T-helper 17 cell (primary cell): ENCODE measurements at places on chromosomes 5 and 9. TPM values are rescaled to one million over a fixed set of nuclear protein-coding genes. Genes with fewer than 3 reads are reported as not detected.

- H3K4me1 ChIP-seq, result peaks cover 54% of the 10 kb centered on the region
- no peak overlapping the region for H3K4me3 ChIP-seq
- H3K27me3 ChIP-seq, result no peaks in the 10 kb centered on the region
- no peak for DNase-seq
- peaks cover 2% of the 10 kb centered on the region for H3K36me3 ChIP-seq
Measured at GRCh38 chr9:97415146-97415545, 3.2 kb downstream of the TDRD7 start.

ELOVL7 gene
- 40.1 TPM for total RNA-seq

MRRF gene
- 24.8 TPM for total RNA-seq

DNA sequence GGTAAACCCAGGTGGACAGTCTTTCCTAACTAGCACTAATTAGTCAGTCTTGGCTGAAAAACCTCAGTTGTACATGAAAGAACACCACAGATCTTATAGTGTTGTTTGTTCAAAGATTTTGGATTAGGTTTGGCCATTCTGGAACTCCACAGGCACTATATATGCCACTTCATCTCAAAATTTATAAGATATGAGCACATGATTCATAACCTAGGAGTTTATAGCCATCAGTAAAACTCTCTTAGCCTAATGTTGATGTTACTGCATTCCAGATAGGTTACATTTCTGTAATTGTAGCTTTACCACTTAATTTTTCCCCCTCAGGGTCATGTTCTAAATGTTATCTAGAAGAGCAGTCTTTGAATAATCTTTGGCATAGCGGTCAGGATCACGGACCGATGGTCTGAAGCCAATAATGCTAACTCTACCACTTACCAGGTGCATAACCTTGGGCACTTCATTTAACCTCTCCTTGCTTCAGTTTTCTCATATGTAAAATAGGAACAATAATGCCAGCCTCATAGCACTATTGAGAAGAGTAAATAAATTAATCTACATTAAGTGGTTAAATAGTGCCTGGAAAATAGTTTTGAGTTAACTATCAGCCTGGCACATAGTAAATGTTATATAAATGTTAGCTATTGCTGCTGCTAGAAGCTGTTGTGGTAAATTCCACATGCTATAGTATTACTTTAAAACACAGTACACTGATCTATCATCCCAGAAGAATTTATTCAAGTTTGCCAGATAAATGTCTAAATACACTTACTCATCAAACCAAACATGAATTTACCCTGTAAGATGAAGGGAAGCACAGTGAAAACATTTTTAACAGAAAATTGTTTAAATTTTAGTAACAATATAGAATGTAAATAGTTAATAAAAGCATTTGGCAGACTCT, 743.9 kb downstream of the NR2F1-AS1 start:
- H3K4me3 ChIP-seq, result no peak overlapping the region
- H3K27ac ChIP-seq, result no peak overlapping the region
- no peaks in the 10 kb centered on the region for H3K4me1 ChIP-seq
- H3K36me3 ChIP-seq, result no peaks in the 10 kb centered on the region
- no peak for DNase-seq
- H3K27me3 ChIP-seq, result no peaks in the 10 kb centered on the region

LECT2 gene
- not detected for total RNA-seq

OLFML2A gene
- not detected for total RNA-seq

DNA sequence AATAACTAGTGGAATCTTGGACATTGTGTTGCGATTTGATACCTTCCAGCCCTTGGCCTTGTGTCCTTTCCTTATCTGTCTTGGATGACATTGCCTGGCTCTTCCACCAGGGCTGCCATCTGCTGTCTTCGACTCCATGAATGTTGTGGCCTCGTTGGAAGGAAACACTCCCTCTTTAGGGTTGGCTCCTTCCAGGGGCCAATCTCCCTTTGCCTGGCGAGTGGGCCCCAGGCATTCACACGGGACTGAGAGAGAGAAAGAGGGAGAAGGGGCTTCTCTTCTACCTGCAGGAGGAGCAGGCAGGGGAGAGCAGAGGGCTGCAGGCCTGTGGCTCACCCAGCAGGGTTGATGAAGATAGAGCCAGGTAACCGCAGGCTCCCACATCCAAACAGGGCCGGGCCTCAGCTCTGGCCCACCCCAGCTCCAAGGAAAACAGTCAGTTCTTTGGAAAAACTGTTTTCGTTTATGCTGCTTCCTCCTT, 31.3 kb downstream of the FGF1 start:
- no peak overlapping the region for H3K4me3 ChIP-seq
- H3K27me3 ChIP-seq, result peaks cover 64% of the 10 kb centered on the region
- peaks cover 3% of the 10 kb centered on the region for H3K4me1 ChIP-seq
- H3K36me3 ChIP-seq, result no peaks in the 10 kb centered on the region

GRCh38 chr5:159441441-159441840, 111.2 kb upstream of the IL12B start:
- H3K27me3 ChIP-seq, result no peaks in the 10 kb centered on the region
- DNase-seq, result no peak
- H3K27ac ChIP-seq, result no peak overlapping the region
- H3K4me1 ChIP-seq, result peaks cover 9% of the 10 kb centered on the region
- no peak overlapping the region for H3K4me3 ChIP-seq

COMMD10 gene
- total RNA-seq, result 31.3 TPM

DNA sequence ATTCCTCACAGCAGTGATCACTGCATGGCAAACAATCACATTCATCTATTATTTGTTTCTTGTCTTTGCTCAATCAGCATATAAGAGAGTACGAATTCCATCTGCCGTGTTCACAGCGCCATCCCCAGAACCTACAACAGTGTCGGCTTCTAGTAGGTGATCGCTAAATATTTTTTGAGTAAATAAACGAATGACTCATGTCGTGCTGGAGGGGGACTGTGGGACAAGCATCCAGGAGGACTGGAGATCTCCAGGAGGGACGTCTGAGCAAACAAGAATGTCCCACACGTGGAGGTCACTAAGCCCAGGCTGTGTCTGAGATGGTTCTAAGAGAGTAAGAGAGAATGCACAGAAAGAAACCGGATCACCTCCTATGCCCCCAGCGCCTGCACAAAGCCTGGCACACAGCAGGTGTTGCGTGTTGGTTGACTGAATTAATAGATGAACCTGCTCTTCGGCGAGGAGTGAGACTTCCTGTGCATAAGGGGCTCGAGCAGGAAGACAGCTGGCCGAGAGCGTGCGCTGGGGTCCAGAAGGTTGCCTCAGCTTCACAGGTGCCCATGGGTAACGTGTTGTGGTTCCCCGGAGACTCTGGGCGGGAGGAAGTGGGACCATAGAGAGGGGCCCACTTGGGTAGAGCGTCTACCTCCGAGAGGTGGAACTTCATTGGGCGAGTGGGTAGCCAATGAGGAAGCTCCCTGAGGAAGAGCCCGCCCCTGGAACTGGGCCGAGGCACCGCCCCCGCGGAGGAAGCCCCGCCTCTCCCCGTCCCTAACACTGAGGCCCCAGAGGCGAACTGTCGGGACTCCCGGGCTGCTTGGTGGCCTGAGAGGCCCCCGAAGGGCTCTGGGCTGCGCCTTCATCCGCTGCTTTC, 193.0 kb downstream of the MELK start:
- no peaks in the 10 kb centered on the region for H3K36me3 ChIP-seq
- H3K27ac ChIP-seq, result no peak overlapping the region
- H3K4me3 ChIP-seq, result no peak overlapping the region
- H3K27me3 ChIP-seq, result peaks cover 18% of the 10 kb centered on the region
- H3K4me1 ChIP-seq, result no peaks in the 10 kb centered on the region
- peak; percentile 79 for DNase-seq

FOXD4 gene
- total RNA-seq, result not detected

GRCh38 chr5:63573380-63573779, 388.9 kb downstream of the HTR1A start:
- H3K36me3 ChIP-seq, result no peaks in the 10 kb centered on the region
- DNase-seq, result no peak
- no peaks in the 10 kb centered on the region for H3K27me3 ChIP-seq
- H3K4me3 ChIP-seq, result no peak overlapping the region
- H3K27ac ChIP-seq, result no peak overlapping the region

ANXA2R gene
- total RNA-seq, result 44.0 TPM

FOXD4L3 gene
- total RNA-seq, result not detected

- peaks cover 34% of the 10 kb centered on the region for H3K27me3 ChIP-seq
- no peaks in the 10 kb centered on the region for H3K4me1 ChIP-seq
- H3K27ac ChIP-seq, result no peak overlapping the region
- no peak for DNase-seq
Measured at GRCh38 chr9:32706004-32706724, 70.7 kb upstream of the TAF1L start.

GRCh38 chr9:104896131-104896530, 31.8 kb downstream of the ABCA1 start:
- no peaks in the 10 kb centered on the region for H3K27me3 ChIP-seq
- no peak overlapping the region for H3K27ac ChIP-seq
- no peak for DNase-seq

TMEM245 gene
- 28.2 TPM for total RNA-seq

GRCh38 chr9:37534412-37534811, 41.8 kb downstream of the FBXO10 start:
- peaks cover 11% of the 10 kb centered on the region for H3K4me1 ChIP-seq
- H3K4me3 ChIP-seq, result no peak overlapping the region
- H3K36me3 ChIP-seq, result no peaks in the 10 kb centered on the region

DNA sequence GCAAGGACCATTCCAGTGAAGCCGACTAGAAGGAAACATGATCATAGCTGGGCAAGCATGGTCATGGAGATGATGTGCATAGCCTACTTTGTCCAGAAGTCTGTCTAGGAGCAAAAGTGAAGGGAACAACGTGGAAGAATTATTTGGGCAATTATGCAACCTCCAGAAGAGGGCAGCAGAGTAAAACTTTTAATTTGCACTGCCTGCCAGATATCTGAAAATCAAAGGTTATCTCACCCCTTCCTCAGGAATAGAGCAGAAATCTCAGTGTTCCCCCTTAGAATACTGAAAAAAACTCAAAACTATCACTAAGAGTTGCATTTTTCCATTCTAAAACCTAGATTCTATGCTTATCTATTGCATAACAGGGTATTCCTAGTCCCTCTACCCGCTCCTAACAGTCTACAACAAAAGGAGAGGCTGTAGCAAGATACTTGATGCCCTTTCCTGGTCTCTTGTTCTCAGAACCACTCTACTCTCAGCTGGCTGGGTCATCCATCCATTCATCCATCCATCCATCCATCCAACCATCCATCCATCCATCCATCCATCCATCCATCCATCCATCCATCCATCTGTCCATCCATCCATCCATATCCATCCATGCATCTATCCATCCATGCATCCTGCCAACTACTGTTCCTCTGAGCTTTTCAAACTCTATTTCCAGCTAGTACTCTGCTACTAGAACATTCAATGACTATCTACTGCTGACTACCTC, 8.4 kb upstream of the SETD9 start:
- no peak overlapping the region for H3K4me3 ChIP-seq
- peak; percentile 25 for DNase-seq
- H3K36me3 ChIP-seq, result no peaks in the 10 kb centered on the region
- H3K27me3 ChIP-seq, result peaks cover 6% of the 10 kb centered on the region

- H3K4me3 ChIP-seq, result no peak overlapping the region
- no peaks in the 10 kb centered on the region for H3K4me1 ChIP-seq
- no peak overlapping the region for H3K27ac ChIP-seq
- no peaks in the 10 kb centered on the region for H3K36me3 ChIP-seq
- H3K27me3 ChIP-seq, result peaks cover 6% of the 10 kb centered on the region
Measured at GRCh38 chr5:88813244-88813643, 69.7 kb downstream of the MEF2C start.

DNA sequence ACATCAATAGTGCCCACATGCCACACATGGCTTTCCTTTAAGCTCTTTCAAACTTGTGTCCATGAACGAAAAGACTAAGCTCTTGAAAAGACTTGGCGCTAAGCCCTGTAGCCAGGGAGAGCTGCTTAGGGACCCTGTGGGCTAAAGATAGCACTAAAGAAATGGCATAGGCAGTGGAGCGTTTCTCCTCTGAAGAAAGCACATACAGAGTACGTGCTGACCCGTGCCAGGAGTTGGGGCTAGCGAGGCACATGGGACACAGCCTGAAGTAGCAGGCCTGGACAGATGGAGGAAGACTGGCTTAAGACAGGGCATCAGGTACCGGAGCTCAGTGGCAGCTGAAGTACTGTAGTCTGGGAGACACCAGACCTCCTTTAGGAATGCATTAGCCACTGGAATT, 39.7 kb downstream of the ADGRV1 start:
- no peak overlapping the region for H3K4me3 ChIP-seq
- H3K36me3 ChIP-seq, result no peaks in the 10 kb centered on the region
- peaks cover 14% of the 10 kb centered on the region for H3K27me3 ChIP-seq
- no peaks in the 10 kb centered on the region for H3K4me1 ChIP-seq

SECISBP2 gene
- 106 TPM for total RNA-seq

DMRT3 gene
- total RNA-seq, result not detected

LMBRD2 gene
- total RNA-seq, result 5.9 TPM

MAST4 gene
- 45.6 TPM for total RNA-seq

DNA sequence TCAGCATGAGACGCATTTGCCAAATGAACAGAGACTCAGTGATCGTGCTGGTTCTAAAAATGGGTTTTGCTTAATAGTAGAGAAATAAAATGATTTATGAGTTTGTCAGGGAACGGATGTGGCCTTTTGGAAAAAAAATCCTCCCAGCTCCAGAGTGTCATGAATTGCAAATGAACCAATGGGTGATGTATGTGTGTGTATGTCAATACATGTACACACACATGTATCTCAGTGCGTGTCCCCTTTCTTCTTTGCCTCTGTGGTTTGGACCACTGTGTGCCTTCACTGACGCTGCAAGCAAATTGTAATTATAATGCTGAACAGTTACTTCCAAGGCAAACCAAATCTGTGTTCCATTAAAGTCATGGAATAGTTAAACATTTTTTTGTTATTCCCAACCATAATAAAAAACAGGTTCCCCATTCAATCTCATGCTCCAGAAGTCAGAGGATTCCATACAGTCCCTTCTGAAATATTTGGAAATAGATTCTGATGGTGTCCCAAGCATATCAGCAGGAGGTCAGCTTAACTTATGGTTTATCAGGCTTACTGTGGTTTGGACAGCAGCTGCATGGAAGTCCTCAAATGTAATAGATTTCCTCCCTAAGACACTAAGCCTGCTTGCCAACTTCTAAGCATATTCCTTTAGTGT, 630.5 kb downstream of the ACTL7B start:
- no peaks in the 10 kb centered on the region for H3K36me3 ChIP-seq
- no peak overlapping the region for H3K4me3 ChIP-seq
- no peaks in the 10 kb centered on the region for H3K27me3 ChIP-seq
- H3K4me1 ChIP-seq, result no peaks in the 10 kb centered on the region
- DNase-seq, result no peak
- H3K27ac ChIP-seq, result no peak overlapping the region

DNA sequence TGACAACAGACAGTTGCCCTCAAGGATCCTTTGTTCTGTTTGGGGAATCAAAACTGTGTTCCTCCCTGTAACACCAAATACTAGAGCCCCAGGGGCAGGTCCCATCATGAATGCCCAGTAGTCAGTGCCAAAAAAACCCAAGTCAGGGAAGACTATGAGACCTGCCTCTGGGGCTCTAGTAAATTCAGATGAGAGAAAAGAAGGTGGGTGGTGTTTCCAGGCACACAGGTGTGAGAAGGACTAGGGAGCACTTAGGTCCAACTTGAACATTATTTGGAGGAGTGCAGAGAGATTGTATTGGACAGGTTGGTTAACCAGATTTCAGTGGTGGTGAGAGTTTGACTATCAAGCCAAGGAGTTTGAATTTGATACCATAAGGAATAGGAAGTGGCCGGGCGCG, 52.0 kb downstream of the SLC22A5 start:
- DNase-seq, result no peak
- peak overlapping the region; percentile 99 for H3K27ac ChIP-seq
- H3K4me3 ChIP-seq, result peak overlapping the region; percentile 83

SLC44A1 gene
- total RNA-seq, result 14.9 TPM
